ENCODE measurements at places on chromosomes 3 and 15.

DNA sequence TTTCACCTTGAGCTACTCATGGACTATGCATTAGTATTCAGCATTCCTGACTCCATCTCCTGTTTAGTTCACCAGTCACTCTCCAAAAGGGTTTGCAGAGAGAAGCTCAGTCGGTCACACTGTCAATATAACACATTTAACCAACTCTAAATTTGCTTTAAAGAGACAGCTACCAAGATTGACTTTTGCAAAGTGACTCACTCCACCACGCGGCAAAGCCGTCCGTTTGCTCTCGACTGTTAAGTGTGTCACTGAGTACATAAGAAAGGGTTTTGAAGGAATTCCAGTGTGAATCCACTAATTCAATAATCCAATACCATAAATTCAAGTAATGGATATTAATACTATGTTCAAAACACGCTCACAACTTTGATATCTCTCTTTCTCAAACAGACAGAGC lies 1006.7 kb upstream of the NR2F2 start:
- no peak for DNase-seq

DNA sequence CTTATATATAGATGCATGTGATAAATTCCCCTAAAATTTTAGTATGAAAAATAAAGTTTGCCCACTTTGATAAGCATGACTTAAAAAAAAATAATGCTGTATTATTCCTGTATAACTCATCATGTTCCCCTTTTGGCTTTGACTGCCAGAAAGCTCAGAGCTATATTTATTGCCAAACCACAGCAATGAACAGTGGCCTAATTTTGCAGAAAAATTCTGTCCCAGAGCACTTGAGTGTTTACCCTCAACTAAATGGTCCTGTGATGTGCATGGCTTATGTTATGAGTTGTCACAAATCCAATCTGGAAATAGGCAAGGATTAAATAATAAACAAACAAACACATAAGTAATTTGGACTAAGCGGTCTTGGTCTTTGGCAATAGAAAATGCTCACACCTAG lies 276.7 kb downstream of the SLC9A9 start:
- no peak for DNase-seq

DNA sequence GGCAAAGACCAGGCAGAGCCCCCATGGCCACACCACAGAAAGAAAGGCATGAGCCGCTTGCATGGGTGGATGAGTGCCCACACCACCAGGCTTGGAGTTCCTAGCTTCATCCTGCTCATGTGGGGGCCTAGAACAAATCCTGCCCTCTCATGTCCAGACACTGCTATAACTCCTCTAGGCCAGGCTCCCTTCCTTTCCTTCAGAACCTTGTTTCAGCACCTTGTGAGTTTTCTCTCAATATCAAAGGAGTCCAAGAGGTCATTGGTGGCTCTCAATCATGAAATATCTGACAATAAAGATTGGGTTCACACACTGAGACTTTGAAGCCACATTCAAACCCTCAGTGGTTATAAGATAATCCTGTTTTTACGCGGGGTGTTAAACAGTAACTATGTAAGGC lies 12.7 kb downstream of the SLC6A20 start:
- no peak for DNase-seq

DNA sequence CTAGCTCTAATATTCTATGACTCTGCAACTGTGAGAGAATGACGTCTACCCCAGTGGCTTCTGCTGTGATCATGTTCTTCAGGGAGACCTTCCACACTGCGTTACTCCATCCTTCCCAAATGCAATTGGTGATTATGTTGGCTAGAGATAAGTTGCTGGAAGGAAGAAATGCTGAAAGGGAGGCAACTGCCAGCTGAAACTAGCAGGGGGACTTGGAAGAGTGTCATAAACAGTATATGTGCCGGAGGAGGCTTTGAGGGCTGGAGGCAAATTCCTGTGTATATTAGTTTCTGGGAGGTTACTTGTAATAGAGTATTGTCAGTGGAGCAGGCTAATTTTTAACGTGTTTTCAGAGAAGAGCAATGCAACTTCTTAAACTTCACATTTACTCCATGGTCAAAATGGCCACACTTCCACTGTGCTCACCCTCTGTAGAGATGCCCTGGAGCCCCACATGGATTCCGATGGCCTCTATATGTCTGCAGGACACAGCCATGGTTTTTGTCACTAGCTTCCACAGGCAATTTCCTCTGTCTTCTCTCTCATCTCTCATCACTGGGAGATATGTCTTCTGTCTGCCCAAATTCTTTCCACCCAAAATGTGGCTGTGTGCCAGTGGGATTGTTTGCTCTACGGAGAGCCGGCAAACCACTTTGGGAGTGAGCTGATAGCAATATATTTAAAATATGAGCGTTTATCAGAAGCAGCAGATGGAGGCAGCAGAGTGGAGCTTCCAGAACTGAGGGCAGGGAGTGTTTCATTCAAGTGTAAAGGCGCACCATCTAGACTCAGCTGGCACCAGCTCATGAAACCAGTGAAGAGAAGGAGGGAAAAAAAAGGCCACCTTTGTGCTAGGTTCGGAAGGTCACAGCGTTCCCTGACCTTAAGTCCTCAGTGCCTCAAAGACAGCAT lies 13.3 kb upstream of the CD47 start:
- no peak for DNase-seq

- no peak for DNase-seq
Measured at GRCh38 chr15:61524545-61524944, 295.4 kb upstream of the RORA start.

- no peak for DNase-seq
Measured at GRCh38 chr15:39291690-39292089, 289.2 kb upstream of the THBS1 start.

- no peak for DNase-seq
Measured at GRCh38 chr3:49566312-49566711, 12.0 kb downstream of the BSN start.

GRCh38 chr3:116339441-116340028 lies 105.8 kb downstream of the LSAMP start:
- no peak for DNase-seq

- DNase-seq: no peak
Measured at GRCh38 chr15:73571346-73571745, 61.8 kb downstream of the NPTN start.

GRCh38 chr3:37174532-37175126 lies at the start of gene LRRFIP2:
TSS of gene LRRFIP2 (minus strand) at chr3:37174582. CDS start at chr3:37148983, 25,599 bp downstream.
- no peak for DNase-seq

GRCh38 chr3:63818282-63819150 lies 583 bp upstream of the C3orf49 start:
- peak; percentile 57 for DNase-seq

DNA sequence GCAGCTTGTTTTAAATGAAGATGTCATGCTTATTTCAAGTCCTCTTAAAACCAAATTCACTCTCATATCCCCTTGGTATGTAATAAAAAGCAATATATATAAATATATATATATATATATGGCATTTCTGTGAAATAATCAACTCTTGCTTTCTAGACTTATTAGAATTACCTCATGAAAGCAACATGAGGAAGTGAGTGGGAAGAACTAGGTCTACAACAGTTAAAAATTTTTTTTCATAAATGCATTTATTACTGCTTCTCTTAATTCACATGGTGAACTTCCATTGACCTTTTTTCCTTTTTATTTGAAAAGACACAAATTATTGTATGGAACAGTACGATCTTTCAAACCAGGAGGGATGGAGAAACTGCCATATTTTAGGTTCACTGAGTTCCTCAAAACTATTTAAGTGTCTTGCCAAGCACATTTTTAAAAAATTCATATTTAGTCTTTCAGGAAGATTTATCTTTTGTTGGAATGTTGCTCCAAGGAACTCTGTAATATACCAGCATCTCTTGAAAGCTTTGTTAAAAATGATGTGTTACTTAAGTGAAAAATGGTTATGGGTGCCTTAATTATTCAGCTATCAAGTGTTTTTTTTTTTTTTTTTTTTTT lies 185.2 kb downstream of the GHSR start:
- no peak for DNase-seq

GRCh38 chr3:126314790-126315658 lies 42.2 kb downstream of the KLF15 start:
- DNase-seq: no peak

DNA sequence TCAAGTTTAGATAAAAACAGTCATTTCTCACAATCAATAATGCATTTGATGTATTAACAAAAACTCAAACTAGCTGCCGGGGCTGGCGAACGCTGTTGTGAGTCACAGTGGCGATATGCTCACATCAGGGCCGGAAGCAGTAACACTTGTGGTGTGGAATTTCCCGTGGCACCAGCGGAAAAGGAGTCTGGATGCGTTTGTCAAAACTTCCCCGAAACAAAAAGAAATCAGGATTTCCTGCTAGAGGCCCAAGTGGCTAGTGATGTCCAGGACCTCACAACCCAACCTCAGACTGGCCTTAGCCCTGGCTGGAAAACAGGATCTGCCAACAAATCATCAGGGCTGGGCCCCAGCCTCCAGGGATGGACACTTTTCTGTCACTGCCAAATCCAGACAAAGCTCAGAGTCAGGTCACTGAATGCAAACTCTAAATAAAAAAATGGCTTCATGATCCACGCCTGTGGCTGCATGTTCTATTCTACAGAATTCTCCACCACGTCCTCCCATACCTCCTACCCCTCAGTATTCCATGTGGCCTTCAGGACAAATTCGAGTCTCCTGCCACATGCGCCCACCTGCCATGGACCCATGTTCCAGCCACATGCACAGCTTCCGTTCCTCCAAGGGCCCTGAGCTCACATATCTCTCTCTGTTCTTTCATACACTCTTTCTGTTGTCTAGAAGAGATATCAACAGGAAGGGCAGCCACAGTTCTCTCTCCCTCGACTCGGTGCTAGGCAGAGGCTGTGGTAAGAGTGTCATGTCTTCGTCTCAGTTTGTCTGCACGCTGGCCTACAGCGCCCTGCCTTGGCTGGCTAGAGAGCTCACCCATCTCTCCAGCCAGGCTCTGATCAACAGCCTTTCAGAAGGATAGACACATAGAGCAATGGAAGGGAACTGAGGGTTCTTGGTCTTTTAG lies 35.4 kb downstream of the EHD4 start:
- DNase-seq: peak; percentile 67

GRCh38 chr3:171772427-171773056 lies 37.7 kb downstream of the PLD1 start:
- no peak for DNase-seq

- no peak for DNase-seq
Measured at GRCh38 chr15:74369084-74369745, 1.8 kb upstream of the CYP11A1 start.

DNA sequence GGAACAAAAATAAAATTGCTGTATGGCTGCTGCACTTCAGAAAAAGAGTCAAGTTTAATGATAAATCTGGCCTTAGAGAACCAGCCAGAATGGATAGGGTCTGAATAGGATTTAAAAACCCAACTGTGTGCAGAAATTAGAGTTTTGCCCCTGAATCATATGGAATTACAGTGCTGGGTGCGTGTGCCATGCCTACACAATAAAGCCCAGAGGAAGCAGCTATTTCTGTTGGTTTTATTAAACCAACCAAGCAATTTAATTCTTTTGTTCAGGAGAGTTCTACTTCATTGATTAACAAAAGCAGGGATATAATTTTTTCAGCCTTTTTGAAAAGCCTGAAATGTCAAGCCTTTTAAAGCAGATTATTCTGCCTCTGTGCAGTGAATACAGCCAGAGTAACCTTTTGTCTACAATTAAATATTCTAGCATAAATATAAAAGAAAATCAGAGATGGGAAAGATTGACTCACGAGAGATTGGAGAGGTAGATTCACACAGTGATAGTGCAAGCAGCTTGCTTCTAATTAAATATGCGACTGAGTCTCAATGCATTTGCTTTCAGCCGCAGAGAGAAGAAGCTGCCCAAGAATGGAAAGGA lies 66.7 kb upstream of the DNAJC19 start:
- DNase-seq: no peak

GRCh38 chr3:35295906-35296305 lies 343.4 kb upstream of the ARPP21 start:
- DNase-seq: no peak

DNA sequence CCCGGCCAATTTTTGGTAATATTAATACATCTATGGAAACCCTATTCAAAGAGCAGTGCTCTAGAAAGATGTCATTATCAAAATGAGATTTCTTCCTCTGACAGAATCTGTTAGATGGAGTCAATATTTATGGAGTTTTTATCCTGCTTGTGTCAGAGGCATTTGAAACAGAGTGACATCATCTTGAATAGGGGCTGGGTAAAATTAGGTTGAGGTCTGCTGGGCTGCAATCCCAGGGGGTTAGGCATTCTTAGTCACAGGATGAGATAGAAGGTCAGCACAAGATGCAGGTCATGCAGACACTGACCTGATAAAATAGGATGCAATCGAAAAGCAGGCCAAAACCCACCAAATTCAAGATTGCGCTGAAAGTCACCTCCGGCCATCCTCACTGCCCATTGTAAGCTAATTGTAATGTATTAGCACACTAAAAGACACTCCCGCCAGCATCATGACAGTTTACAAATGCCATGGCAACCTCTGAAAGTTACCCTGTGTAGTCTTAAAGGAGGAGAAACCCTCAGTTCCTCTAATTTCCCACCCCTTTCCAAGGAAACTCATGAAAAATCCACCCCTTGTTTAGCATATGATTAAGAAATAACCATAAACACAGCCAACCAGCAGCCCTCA lies 27.3 kb upstream of the CCDC50 start:
- DNase-seq: no peak

DNA sequence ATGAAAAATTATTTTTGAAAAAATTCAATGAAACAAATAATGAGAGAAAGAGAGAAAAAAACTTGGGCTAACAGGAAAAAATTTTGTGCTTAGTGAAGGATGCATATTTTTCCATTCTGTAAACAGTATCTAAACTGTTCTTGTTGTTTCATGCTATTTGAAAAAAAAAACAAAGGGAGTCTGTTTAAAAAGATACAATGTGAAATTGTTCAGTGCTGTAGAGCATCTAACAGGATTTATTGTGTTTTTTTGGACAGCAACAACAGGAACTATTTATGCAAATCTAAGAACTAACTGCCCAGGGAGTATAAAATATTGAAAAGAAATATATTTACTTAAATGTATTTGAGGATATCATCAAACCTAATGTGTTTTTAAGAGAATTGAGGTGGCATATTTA lies 55.1 kb downstream of the PEX5L start:
- no peak for DNase-seq

GRCh38 chr3:66642484-66642883 lies 141.7 kb upstream of the LRIG1 start:
- DNase-seq: no peak

- no peak for DNase-seq
Measured at GRCh38 chr3:30400926-30401325, 205.5 kb upstream of the TGFBR2 start.

GRCh38 chr15:74124759-74125158 lies 5.6 kb upstream of the ISLR2 start:
- DNase-seq: no peak
